Stimulated activated CD4-positive, alpha-beta T cell treated with anti-CD3 and anti-CD28 coated beads, Interleukin-12 subunit alpha, Interleukin-12 subunit beta, amount 100 ng/mL, for 48 hours (primary cell): ENCODE measurements at places on chromosomes 5 and 9.

DNA sequence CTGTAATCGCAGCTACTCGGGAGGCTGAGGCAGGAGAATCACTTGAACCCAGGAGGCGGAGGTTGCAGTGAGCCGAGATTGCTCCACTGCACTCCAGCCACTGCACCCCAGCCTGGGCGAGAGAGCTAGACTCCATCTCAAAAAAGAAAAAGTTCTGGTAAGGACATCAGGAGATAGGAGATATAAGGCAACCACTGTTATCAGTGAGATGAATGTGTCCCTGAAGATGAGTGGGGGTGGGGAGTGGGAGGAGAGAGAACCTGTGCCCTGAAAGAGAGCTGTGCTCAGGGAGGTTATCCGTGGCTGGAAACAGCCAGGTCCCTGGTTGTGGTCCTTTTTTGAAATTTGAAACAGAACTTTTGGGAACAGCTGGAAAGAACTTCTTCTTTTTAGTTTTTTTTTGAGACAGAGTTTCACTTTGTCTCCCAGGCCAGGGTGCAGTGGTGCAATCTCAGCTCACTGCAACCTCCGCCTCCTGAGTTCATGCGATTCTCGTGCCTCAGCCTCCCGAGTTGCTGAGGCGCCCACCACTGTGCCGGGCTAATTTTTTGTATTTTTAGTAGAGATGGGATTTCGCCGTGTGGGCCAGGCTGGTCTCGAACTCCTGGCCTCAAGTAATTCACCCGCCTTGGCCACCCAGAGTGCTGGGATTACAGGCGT lies 2.6 kb downstream of the PTPA start:
- DNase-seq: no peak

DNA sequence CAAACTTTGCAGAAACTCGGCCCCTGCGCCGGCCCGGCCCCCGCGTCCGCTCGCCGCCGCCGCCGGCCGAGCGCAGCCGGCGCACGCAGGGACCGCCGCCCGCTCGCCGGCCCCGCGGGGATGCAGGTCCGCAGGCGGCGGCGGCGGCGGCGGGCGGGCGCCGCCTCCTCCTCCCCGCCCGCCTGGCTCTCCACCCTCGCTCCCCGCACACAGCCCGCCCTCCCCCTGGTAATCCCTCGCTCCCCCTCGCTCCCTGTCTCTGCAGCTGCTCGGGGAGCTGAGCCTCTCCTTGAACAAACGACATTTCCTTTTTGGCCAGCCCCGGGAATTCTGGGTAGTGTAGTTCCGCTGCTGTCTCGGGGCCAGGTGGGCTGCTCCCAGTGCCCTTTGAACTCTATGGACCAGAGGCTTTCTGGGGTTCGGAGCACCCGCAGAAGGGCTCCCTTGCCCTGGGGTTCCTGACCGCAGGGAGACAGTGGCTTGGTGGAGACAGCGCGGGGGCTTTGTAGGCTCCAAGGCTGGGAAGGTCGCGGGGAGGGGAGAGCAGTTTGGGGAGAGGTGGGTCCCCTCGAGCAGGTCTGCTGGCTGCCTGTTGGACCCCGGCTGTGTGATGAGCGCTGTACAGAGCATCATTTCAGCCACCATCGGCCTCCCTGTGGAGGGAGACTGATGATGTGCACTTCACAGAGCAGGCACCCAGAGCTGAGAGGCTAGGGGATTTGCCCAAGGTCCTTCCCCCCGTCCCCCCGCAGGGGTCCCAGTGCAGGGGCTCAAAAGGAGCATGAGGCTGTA lies 1.8 kb upstream of the FAM78A start:
- DNase-seq: no peak

DNA sequence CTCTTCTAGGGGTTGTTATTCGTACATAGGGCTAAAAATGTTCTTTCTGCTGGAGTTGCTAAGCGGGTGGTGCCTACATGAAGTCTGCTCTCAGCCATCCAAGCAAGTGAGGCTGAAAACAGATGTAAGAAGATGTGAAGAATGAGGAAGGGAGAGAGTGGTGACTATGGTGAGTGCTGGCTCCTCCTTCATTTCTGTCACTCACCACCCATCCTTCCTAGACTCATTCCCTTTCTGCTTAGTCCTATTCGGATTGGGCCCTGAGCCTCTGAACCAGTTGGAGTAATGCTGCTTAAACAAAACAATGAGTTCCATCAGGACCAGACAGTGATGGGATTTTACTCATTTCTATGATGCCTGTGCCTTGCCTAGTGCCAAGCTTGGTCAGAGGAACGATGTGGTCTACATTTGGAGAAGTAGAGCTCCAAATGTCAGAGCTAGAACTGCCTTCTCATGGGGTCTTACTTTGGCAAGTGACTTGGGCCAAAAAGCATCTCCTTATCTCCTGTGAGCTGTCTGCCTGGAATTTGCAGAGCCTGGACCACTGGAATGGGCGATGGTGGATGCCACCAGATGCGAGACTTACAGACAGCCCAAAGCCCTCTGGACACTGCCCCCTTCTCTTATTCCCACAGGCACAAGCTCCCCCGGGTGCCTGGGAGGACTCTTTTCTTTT lies 192.9 kb downstream of the FBXL7 start:
- no peak for DNase-seq

DNA sequence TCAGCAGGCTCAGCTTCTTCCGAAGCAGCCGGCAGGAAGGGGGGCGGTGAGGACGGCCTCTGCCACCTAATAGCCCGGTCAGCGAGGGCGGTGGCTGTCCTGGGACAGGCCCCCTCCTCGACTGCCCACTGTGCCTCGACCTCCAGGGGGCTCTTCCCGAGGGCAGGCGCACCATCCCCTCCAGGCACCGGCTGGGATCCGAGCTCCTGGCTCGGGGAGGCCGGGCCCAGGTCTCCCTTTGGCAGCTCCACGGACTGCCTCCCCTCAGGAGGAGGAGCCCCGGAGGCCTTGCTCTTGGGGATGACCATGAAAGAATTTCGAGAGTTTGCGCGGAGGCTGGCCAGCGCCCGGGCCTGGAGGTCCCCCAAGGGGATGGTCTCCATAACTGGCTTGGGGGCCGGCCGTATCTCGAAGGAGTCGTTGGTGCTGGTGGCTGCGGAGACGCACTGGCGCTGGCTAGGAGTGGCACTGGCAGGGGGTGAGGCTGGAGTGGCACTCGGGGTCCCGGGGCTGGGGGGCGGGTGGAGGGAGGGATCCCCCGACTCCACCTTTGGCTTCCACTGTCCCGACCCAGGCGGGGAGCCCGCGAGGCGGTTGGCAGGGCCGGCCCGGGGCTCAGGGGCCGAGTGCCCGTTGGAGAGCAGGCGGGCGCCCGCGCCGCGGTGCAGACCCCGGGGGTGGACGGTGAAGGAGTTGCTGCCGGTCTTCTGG lies 975 bp downstream of the TPRN start:
- no peak for DNase-seq

DNA sequence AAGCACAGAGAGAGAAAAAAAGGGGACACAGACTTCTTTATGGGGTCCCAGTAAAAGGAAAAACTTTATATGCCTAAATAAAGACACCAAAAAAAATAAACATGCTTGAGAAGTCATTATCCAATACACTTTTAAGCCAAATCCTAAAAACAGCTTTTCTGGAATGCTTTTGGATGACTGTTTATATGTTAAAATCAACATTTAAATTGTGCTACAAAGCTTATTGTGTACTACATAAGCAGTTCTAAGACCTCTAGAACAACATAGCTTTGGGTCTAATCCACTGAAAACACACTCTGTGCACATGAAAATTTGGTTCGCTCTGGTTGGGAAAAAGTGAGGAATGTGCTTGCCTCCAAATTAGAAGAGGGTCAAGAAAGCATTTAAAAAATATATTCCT lies 92.5 kb downstream of the EBF1 start:
- DNase-seq: no peak

- DNase-seq: no peak
These were observed 82.0 kb upstream of the HAPLN1 start for GRCh38 chr5:83802686-83803085.

DNA sequence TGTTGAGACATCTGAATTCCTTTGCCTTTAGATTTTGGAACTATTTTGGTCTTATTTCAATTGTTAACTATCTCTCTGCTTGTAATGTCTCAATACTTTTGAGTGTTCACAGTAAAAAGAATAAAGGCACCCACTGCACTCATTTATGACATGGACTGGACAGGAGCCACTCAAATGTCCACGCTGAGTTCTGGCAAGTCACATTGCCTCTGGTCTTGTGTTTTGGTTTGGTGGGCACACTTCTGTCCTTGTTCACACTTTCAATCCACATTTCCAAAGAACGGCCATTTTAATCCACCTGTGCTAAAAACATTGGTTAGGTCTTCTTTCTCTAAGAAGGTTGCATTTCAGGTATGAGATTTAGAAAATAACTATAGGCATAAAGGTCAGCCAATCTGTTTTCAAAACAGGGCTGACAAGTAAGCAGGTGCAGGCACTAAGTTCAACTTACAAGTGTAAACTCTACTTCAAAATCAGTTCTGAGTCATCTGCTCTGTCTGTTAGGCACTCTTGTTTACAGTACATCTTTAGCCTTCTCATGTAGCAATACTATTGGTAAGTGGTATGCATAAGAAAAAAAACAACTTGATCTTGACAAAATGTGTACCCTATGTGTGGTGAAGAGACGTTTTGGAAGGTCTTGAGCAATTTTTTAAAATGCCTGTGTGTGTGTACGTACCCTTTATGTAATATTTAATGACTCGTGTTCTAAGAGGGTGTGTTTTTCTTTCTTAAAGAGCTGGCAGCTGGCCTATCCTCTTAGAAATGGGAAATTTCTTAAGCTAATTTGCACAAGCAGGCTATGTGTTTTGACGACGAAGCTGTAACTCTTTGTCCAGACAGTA lies 31.5 kb upstream of the ZFAND5 start:
- DNase-seq: no peak

GRCh38 chr9:125995006-125995405 lies 247.8 kb downstream of the PBX3 start:
- no peak for DNase-seq

DNA sequence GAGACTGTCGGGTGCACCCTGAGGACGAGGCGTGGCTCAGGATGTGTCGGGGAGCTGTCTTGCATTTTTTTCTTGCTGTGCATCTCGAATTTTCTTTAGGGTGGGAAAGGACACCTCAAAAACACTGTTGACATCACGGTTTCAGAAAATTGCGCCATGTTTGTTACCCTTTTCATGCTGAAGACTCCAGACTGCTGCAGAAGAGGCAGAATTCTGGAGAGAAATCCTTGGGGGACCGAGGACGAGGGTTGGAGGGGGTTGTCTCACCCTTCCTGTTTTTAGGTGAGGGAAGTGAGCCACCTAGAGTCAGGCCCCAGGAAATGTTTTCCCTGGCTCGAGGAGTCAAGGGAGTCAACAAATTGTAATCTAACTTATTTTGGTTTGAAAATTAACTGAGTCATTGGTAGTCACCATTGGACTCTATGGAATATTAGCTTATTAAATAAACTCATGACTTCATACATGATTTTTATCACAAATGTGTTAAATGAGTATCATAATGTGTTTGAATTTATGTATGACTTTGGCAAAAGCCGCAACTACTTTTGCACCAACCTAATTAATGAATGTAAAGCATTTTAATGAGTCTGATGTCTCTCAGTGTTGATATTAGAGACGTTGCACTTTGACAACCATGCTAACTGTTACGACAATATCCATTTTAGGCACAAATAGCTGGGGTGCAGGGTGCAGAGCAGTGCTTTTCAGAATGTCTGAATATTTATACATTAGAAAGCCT lies 724 bp upstream of the LYSMD3 start:
- DNase-seq: peak; percentile 15

DNA sequence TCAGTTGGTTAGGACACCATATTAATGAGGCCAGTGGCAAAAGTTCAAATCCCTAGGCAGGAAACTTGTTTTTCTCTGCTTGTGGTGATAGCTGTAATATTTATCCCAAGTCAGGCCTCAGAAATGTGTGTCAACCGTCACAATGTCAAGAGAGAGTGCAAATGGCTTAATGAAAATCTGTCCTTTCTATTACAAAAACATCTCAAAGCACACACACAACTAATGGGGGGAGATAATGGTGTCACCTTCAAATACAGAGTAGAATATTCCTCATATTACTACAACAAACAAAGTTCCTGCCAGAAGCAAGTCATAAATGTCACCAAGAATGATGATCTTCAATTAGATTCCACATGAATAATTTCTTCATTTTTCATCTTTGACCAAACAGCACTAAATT lies 127.2 kb upstream of the MARCHF11 start:
- no peak for DNase-seq

GRCh38 chr5:59236448-59236847 lies 653.6 kb downstream of the RAB3C start:
- DNase-seq: no peak

GRCh38 chr5:74579215-74579614 lies 61.3 kb downstream of the ENC1 start:
- peak; percentile 71 for DNase-seq

- DNase-seq: no peak
These were observed 22.2 kb downstream of the RALGDS start for GRCh38 chr9:133098871-133099270.
